ENCODE measurements at places on chromosomes 1 and 21.

- DNase-seq: no peak
Measured at GRCh38 chr1:245310571-245311531, 156.1 kb downstream of the KIF26B start.

DNA sequence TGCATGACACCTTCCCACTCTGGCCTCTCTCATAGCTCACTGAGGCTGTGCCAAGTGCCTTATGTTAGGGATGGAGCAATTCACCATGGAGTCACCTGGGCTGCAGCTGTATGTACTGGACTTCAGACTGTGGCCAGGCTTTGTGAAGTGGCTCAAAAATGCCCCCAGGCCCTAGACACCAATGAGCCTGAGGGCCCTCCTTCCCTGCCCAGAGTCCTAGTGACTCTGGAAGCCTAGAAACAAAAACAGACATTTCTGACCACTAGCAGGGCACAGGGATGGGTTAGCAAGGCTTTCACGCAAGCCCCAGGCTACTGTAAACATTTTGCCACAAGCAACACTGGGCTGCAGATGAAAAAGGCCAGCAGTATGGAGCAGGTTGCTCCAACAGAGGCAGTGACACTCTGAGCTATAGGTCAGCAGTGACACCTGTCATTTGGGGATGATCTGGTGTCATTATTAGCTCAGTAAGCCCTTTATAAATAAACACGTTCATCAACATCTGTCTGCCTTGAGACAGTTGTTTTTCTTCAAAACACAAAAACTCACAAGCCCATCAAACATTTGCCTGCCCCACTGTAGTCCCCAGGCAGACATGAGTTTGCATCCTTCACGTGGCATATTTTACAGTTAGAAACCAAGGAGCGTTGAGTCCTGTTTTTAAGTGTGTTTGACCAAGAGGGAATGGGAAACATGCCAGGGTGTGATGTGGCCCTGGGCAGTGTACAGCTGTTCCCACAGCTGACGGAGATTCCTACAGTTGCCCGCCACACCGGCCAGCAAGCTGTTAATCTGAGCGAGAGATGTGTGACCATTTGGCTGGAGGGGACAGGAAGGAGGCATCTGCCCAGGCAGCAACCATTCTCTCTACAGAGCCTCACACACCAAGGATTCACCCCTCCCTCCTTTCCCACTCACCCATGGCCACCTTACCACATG lies 66.8 kb downstream of the KCNN3 start:
- DNase-seq: no peak

DNA sequence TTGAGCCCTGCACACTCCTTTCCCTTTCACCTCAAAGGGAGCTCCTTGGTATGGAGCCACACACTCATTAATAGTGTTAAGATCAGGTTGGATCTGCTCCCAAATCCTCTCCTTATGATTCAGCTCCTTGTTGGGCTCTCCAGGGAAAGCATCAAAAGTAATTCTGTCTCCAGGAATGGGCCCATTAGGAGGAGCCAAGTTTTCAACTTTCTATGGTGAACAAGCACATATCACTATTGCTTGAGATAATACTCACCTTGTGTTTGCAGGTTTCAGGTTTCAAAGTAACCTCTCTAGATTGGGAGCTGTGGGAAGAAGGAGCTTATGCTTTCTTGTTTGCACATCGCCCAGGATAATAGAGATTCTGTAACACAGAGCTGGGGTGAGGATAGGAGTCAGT lies 164.8 kb downstream of the TNFSF18 start:
- DNase-seq: no peak

GRCh38 chr1:17869815-17870214 lies 114.7 kb downstream of the ACTL8 start:
- DNase-seq: no peak

GRCh38 chr1:65146908-65147423 lies 1.0 kb upstream of the AK4 start:
- DNase-seq: no peak

DNA sequence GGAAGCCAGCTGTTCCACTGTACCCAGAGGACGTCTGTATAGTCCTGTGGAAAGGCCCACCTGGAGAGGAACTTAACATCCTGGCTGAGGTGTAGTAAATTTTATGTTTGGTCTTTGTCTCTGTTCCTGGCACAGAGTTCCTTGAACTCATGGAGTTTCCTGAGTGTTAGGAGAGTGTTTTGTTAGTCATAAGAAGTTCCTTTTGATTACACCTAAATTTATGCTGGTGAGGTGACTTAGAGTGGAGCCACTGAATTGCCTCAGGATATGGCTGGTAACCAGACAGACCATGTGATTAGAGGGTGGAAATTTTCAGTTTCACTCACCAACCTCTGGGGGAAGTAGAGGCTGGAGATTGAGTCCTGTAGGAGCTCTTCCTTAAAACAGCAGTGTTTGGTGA lies 57.9 kb downstream of the RASAL2 start:
- DNase-seq: no peak

GRCh38 chr21:35298757-35299156 lies 249.7 kb upstream of the RUNX1 start:
- no peak for DNase-seq

DNA sequence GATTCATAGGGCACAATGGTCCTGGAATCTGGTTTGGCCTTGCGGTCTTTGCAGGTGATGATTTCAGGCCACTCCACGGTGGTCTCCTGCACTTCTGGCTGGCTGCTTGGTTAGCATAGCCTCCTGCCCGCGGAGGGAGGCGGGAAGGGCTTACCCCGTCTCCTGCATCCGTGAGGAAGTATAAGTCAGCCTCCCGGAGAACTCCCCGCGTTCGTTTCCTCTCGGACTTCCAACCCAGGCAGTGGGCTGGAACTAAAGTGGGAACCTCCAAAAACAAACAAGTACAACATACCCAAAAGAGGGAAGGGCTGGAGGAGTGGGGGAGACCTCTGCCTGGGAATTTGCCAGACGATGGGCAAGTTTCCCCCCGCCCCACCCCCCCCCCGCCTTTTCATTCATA lies 939 bp upstream of the CCN1 start:
- no peak for DNase-seq

GRCh38 chr1:61247051-61247825 lies 164.9 kb downstream of the NFIA start:
- DNase-seq: no peak

DNA sequence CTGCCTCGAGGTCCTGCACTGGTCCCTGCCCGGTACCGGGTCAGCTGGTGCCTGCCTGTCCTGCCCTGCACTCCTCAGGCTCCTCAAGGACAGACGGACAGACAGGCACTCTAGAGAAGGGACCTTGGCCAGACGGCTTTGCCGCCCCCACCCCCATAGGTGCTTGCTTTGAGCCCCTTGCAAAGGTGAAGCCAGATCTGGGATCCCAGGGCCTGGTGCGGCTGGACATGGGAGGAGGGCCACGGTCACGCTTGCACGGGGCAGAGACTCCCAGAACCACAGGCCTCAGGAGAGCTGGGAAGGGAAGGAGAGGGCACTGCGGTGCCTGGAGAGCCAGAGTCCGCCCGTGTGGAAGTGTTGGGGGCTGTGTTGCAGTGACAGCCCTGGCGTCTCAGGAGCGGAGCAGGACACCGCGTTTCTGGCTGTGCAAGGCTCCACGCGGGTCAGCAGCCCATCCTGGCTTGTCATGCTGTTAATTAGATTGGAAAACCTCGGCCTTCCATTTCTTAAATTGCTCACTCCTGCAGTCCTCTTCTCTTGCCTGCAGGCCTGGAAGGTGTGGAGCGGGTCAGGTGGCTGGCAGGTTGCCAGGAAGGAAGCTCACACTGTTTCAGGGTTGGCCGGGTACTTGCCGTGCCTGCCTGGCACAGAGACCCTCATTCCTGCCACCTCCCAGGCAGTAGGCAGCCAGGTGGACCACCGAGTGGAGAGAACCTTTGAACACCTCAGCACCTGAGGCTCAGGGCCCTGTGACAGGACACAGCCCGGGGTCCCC lies 16.3 kb downstream of the COL18A1 start:
- DNase-seq: no peak

DNA sequence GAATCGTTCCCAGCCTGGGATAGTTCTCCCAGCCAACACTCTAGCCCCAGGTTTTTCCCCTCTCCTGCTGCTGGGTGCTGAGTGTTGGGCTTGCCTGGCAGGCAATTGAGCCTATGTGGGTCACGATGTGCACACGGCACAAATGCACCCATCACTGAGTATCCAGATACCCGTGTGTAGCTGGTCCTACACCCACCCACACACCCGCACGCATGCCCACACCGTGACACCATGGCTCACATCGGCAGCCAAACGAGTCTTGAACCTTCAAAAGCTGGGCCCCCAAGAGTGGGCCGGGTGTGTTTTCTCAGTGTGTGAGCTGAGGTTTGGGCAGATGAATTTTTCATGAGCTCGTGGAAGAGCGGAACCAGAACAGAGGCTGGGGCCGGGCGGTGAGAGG lies 188.5 kb downstream of the GRIK3 start:
- no peak for DNase-seq

DNA sequence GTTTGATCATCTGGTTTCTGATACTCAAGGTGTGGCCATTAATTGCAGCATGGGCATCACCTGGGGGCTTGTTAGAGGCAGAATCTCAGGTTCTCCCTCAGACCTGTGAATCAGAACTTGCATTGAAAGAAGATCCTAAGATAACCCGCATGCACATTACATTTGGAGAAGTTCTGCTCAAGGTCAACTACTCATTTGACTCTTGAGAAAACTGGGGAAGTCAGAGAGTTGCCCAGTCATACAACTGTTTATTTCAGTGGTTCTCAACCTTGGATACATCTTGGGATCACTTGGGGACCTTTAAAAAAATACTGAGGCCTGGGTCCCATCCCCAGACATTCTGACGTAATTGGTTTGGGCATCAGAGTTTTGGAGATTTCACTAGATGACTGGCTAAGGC lies 30.5 kb downstream of the CAMTA1 start:
- DNase-seq: no peak

- DNase-seq: no peak
Measured at GRCh38 chr1:44592208-44593145, 81.8 kb downstream of the TMEM53 start.

DNA sequence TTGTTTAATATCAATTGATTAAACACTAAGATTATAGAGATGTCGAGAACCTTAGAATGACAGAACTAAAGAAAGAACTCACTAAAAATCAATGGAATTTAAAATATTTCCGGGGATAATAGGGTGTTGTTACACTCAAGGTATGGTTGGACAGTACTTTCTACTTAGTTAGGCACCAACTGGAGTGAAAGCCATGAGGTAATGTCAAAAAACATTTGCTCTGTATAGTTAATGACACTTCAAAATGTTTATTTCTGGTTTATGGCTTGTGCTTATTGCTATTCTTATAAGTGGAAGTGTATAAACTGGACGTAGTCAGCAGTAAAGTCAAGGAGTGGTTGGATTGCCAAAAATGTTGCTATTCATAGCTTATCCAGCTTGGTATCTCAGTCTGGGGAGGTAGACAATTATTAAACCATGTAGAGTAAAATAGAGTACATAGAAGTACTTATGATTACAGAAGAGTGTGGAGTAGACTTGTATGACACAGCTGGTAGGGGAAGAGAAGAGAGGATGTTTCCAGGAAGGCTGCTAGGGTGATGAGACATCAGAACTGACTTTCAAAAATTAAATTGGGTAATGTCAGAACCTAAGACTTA lies 56.5 kb upstream of the BMP8A start:
- no peak for DNase-seq

DNA sequence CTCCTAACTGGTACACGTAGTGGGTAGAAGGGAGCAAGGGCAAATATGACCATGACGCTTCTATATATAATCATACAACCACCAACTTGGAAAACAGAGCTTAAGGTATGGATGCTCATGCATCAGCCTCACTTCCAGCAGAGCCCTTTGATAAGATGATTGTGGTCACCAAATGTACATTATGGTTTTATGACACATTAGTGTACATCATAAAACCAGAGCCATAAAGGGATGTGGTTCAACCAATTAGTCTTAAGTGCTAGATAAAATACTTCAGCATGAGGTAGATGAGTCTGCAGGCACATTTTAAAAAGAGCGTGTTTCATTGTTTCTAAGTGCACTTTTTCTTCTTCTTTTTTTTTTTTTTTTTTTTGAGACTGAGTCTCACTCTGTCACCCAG lies 43.7 kb downstream of the NIBAN1 start:
- DNase-seq: no peak

- no peak for DNase-seq
Measured at GRCh38 chr1:67597336-67597735, 87.7 kb upstream of the GADD45A start.

DNA sequence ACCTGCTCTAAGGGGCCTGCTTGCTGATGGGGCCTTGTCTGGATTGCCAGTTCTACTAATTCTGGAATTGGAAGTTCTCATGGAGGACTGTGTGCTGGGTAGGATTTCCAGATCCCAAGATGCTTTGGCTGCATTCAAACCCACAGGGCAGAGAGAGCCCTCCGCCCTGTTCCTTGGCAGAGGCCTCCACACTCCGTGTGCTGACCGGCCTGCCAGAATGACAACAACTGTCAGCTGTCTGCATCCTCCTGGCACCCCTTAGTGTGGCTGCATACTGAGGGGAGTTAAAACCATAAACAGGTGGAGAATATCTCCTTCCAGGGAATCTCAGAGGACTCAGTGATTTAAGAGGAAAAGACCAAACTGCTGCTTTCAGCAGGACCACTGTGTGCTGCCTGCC lies 60.7 kb downstream of the ADARB1 start:
- no peak for DNase-seq

GRCh38 chr1:113147073-113147625 lies 74.2 kb downstream of the LRIG2 start:
- DNase-seq: no peak

DNA sequence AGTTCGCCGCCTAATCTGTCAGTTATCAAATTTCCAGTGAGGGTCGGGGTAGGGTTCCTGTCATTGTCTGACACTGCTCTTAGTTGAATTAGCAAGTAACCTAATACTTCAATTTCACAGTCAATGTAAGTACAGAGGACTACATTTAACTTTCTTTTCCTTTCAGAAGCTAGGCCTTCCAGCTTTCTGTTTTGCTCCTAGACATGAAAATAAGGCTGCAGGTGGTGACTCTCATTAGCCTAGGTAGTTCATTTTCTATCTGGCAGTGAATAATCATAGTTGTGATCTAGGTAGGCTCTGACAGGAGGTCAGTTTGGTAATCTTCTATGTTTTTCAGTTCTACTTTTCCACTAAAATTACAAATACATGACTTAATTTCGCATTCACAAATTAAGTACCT lies 783.1 kb downstream of the MRPL39 start:
- no peak for DNase-seq

- DNase-seq: no peak
Measured at GRCh38 chr1:114093624-114094362, 59.9 kb downstream of the SYT6 start.

DNA sequence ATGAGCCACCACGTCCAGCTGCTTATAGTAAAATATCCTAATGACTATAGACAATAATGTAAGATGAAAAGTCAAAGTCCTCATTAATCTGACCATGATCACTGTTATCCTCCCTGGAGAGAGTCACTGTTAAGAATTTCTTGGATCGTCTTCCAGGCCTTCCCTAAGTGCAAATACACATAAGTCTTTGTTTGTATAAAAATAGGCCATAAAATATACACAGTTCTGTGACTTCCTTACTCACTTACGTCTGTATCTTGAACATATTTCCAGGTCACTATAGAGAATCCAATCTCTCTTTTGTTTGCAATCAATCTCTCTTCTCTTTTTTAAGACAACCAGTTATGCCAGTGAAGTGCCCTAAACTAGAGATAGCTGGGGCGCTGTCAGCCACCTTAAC lies 89.1 kb upstream of the LYST start:
- no peak for DNase-seq

GRCh38 chr1:17370618-17371017 lies 1.4 kb upstream of the PADI6 start:
- no peak for DNase-seq

GRCh38 chr1:236129306-236129705 lies 13.0 kb upstream of the GPR137B start:
- no peak for DNase-seq

- no peak for DNase-seq
Measured at GRCh38 chr21:37868446-37869295, 47.6 kb downstream of the KCNJ6 start.
